Stimulated activated CD8-positive, alpha-beta memory T cell treated with anti-CD3 and anti-CD28 coated beads, Interleukin-4, amount 100 ng/mL, for 48 hours (primary cell): ENCODE measurements at places on chromosomes 2 and 18.
A peak's percentile ranks its signal among the peaks of the same experiment; 100 is the strongest.

GRCh38 chr2:70104231-70105111 is 17.2 kb downstream of the PCBP1 start:
- DNase-seq: peak; percentile 65

DNA sequence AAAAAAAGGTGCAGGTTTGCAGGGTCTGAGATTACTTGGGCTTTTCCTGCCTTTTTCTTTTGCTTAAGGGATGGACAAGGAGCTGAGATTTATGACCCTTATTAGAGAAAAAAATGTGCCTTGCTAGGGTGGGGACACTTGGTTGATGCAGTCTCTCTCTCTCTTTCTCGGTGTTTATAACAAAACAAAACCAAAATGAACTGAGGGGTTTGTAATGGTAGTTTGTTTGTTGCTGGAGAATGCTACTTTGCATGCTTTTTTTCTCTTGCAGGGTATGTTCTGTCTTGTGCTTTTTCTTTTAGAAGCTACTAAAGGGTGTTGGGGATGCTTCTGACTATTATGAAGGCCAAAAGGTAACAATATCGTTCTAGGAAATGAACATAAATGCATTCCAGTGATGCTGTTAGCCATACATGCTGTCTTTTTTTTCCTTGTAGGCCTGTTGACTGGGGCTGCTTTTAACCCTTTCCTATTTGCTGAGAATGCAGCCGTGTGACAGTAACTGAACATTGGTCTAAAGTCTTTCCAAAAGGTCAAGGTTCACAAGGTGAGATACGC is 435 bp downstream of the ZNF532 start:
- DNase-seq: no peak

DNA sequence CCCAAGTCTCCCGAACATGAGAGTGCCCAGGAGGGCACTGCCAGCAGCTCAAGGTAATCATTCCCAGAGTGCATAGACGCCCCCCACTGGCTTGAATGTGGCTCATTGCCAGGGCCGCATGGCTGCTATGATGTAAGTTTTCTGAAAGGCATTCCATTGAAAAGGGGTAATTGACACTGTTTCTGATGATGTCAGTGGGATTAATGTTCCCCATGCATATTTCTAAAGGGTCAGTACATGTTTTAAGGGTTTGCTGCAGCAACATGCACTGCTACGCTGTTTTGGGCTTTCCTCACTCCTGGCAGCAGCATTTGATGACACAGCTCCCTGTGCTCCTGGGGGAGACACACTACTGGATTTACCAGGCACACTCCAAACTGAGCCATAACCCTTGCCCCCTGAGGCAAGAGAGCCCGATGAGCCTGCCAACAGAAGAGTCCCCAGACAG is 36.7 kb downstream of the KIAA2012 start:
- DNase-seq: no peak

GRCh38 chr2:241425368-241425767 is 69.3 kb downstream of the FARP2 start:
- DNase-seq: no peak

- DNase-seq: no peak
These were observed 81.8 kb downstream of the EML6 start for GRCh38 chr2:54805255-54805654.

DNA sequence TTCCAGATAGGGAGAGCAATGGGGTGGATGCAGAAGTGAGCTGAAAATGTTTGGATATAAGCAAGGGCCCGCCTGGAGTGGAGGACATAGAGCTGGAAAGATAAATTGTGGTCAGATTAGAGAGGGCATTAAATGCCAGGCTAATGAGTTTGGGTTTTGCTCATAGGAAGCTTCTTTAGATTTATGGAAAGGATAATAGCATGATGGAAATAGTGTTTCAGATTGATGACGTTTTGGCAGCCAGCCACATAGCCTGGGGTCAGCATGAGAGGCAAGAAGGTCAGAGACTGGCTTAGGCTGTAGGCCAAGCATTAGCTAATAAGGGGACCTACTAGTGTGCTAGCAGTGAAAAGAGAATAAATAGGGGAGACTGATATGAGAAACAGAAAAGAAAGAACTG is 321.6 kb downstream of the STK39 start:
- no peak for DNase-seq

DNA sequence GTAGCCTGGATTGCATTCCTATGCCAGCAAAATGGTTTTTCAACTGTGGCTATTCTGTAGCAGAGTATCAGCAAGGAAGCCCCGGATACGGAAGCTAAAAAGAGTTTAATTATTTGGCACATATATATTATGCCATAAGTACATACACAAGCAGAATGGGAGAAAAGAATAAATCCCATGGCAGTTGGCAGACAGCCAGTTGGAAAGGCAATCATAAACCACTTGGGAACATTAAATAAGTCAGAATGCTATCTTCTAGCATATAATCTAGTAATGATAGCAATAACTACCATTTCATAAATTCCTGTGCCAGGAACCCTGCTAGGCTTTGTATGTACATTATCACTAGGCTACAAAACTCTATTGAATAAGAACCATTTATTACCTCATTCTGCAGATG is 26.0 kb downstream of the GALNT5 start:
- DNase-seq: no peak

GRCh38 chr2:200627110-200627770 is 41.4 kb downstream of the AOX1 start:
- DNase-seq: no peak

- no peak for DNase-seq
These were observed 240.2 kb downstream of the CYP26B1 start for GRCh38 chr2:71907503-71907902.

GRCh38 chr2:106189764-106190468 is 4.2 kb downstream of the UXS1 start:
- DNase-seq: no peak

GRCh38 chr2:42298132-42298531 is 62.9 kb downstream of the COX7A2L start:
- DNase-seq: no peak

GRCh38 chr2:63992061-63992685 is 27.1 kb downstream of the VPS54 start:
- DNase-seq: no peak

GRCh38 chr2:105344704-105345345 is 7.5 kb downstream of the C2orf49 start:
- no peak for DNase-seq

DNA sequence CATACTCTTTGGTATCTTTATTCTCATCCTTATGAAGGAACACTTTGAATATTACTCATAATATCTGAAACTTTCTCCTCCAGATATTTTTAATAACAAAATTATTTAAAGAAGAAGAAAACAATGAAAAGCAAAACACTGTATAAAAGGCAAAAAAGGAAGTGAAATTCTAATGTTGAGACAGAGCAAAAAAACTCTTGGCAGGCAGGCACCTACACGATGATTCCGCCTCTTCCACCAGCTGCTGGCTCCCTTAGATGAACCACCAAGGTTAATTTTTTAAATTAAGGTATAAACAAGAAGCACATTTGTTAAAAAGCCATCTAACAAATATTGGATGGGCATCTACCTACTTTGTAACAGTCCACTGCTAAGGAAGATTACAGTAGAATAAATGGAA is 434.7 kb downstream of the EPHA4 start:
- DNase-seq: no peak

- DNase-seq: peak; percentile 33
These were observed 20.1 kb downstream of the WDR33 start for GRCh38 chr2:127790694-127791529.

DNA sequence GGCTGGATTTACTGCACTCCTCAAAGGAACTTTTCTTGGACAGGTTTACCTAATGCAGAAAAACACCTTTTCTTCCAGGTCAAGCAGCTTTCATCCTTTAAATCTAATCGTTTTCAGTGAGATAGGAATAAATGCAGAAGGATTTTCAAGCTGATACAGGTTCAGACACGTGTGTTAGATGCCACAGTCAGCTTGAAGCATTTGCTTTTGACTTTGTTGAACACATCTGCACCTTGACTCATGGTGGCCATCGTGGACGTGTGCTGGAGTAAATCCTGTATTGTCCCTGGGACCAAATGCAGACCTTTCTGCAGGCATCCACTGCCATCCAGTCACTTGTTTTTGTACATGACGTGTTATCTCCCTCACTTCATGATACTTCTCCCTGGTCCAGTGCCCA is 61.9 kb downstream of the KLHL29 start:
- DNase-seq: peak; percentile 8
